ENCODE measurements at places on chromosomes 3 and 15.

DNA sequence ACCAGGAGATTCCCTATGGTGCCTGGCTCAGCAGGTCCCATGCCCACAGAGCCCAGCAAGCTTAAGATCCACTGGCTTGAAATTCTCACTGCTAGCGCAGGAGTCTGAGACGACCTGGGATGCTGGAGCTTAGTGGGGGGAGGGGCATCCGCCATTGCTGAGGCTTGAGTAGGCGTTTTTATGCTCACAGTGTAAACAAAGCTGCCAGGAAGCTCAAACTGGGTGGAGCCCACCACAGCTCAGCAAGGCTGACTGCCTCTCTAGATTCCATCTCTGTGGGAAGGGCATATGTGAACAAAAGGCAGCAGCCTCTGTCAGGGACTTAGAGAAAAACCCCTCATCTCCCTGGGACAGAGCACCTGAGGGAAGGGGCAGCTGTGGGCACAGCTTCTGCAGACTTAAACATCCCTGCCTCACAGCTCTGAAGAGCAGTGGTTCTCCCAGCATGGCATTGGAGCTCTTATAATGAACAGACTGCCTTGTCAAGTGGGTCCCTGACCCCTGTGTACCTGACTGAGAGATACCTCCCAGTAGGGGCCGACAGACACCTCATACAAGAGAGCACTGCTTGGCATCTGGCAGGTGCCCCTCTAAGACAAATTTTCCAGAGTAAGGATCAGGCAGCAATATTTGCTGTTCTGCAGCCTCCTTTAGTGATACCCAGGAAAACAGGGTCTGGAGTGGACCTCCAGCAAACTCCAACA is 231.5 kb upstream of the SETMAR start:
- DNase-seq, result no peak

DNA sequence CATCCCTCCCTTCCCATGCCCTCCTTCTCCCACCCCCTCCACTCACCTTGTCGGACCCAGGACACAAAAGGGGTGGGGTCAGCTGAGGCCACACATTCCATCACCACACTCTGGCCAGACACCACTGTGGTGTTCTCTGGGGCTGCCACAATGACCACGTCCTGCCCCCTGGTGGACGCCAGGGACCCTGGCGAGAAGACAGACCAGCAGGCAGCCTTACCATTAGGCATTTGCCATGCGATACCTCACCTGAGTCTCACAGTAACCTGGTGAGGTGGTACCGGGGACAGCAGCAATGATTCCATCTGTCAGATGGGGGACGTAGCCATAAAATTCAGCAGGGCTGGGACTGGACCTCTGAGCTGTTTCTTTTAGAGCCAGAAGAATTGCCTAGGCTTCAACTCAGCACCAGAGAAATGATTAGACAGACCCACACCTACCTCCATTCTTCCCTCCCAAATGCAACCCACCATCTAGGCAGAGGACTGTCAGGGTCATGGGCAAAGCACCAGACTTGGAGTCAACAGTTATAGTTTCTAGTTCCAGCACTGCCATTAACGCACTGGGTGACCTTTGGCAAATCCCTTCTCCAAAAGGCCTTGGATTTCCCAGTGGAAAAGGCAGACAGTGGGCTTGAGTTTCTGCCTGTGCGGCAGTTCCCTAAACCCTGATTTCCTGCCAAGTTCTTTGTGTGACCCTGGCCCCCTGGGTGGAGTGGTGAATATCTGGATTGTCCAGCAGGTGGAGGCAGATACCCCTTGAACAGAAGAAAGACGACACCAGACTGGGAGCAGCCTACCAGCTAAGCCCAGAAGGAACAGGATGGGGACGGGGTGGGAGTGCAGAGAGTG is 21.8 kb downstream of the IGDCC4 start:
- DNase-seq, result peak; percentile 71

GRCh38 chr3:143171141-143171980 is 51.8 kb downstream of the CHST2 start:
- no peak for DNase-seq

DNA sequence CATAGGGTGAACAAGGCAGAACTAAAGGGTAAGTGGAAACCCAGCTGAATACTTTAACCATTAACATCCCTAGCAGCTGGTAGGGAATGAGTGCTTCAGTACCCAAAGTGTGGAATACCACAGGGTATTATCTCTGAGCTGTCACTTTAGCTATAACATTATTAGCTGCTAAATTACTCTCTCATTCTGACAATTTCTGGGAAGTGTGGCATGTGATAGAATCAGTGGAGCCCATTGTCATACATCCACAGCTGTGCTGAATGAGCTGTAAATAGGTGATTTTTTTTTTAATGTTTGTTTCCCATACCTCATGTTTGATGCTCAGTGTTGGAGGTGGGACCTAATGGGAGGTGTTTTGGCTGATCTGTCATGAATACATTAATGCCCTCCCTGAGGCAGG is 894.3 kb downstream of the DIPK2A start:
- no peak for DNase-seq

DNA sequence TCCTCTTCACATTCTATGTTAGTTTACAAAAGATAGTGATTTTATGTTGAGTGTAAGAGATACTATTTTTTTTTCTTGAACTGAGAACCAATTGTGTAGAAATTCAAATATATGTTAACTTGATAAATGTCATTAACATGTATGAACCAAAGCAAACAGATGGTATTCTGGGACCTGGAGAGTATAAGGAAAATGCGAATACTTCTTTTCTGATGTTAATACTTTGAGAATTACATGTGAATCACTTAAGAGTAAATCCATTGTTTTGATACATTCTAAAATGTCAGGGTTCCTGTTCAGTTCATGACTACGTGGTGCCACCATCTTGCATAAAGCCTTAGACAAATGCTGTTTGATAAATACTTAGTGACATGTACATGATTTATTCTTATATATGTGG is 541.3 kb downstream of the FGF12 start:
- DNase-seq, result no peak

DNA sequence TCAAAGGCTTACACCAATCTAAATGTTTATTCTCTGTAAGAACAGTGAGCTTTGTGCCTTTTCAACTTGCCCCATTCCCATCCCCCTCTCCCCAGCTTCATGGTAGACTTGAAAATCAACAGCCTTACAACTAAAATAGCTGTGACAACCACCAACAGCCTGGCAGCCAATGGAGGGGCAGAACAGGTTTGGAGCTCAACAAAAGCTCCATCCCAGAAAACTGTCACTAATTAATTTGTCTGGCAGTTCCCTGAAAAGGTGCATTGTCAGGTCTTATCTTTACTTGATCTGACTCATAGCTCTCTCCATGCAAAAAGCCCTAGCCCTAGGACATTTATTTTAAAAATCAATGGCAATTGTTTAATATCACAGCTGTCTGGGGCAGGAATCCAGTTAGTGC is 22.6 kb downstream of the MTHFS start:
- peak; percentile 75 for DNase-seq

DNA sequence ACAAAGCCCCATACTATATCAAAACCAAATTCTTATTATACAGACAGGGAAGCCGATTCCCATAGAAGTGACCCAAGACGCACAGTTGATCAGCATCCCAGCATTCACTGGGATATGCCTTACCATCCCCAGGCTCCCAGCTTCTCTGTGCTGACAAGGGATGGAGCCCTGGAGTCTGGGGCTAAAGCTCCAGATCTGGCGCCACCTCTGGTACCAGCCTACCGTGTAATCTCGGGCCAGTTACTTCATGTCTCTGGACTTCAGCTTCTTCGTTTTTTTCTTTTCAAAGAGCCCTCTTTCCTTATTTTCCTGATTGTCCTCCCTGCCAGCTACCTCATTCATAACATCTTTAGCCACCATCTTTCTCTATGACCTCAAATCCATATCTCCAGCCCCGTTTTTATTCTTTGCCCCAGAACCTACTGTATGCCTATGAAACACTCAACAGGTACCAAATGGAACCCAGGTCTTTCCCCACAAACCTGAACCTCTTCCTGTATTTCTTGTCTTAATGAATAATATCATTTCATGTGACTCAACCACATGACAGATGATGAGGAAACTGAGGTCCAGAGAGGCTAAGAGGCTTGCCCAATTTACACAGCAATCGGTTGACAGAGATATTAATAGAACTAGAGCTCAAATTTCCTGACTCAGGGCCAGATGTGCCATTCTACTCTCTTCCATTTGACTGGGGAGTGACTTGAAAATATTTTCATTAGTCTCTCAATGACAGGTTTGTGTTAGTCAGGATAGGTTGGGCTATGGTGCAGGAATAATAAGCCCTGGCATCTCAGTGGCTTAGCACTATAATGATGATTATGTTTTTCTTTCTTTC is 85.4 kb upstream of the TLE3 start:
- no peak for DNase-seq

DNA sequence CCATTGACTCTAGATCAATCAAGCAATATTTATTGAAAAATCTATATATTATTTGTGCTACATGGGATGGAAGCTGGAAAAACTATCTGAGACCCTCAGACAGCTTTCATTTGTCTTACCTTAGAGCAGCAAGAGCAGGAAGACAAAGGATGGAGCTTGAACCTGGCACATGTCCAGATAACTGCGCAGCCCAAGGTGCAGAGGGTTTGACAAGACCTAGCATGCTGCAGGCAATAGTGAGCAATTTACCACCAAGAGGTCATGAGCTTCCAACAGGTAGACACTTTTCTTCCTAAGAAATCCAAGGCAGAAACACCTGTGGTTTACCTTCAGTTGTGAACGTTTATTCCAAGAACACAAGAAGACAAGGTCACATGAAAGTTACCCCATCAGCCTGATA is 214.7 kb upstream of the NECTIN3 start:
- no peak for DNase-seq

DNA sequence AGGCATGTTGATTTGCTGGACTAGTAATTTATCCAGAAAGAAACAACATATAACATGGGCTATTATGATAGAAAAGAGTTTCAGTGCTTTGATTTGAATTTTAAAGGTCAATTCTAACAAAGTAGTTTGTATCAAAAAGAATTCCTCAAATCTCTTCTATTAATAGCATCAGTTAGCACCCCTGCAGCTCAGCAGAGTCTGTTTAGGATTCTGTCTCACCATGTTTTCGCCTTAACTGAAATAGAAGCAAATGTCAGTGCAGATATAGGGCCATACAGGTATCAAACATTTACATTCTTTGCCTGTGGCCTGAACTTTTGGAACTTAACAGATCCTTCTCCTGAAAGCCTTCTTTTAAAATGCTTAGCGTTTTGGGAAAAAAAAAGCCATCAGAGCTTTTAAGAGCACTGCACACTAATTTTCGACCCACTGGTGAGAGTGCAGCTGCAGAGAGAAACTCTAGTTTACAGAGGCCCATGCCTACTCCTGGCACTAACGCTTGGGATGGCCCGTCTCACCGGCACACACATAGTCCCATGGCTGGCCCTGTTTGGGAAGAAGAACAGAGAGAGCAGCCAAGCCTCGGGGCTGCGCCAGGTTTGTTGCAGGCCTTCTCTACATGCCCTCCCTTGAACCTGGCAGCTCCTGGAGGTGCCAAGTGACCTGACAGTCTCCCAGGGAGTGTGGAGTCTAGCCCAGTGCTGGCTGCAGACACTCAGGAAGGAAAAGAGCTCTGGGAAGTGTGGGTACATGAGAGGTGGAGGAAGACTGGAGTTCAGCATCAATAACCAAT is 9.9 kb upstream of the PAQR9 start:
- no peak for DNase-seq

DNA sequence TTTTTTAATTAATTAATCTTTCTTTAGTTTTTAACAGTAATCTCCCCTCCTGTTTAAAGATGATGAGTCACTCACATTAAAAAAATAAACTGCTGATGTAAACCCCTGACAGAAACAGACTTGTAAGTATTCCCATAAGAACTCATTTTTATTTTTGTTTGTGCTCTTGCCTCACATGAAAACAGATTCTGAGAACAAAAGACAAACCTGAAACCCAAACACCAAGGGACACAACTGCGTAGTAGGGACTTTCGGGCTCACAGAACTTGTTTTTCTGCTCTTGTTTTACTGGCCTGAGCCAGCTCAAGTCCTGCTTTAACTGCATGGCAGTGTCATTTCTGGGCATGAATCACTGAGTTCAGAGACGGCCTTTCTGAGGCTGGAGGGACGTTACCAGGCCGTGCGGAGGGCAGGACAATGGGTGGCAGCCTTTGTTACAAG is 600.8 kb downstream of the FOXP1 start:
- peak; percentile 83 for DNase-seq

GRCh38 chr3:118057086-118057485 is 977.6 kb downstream of the IGSF11 start:
- DNase-seq, result no peak

Measured in kidney tubule cell (primary cell).